ENCODE measurements at places on chromosomes 6 and 20. TPM values are rescaled to one million over a fixed set of nuclear protein-coding genes. Genes with fewer than 3 reads are reported as not detected.
A peak's percentile ranks its signal among the peaks of the same experiment; 100 is the strongest.

Gene HLA-DRB5
- total RNA-seq, result not detected

Gene C2
- 1.1 TPM for total RNA-seq

Gene RSPO3
- not detected for total RNA-seq

Gene BEND6
- total RNA-seq, result 1.3 TPM

Gene PACSIN1
- total RNA-seq, result 2.3 TPM

DNA sequence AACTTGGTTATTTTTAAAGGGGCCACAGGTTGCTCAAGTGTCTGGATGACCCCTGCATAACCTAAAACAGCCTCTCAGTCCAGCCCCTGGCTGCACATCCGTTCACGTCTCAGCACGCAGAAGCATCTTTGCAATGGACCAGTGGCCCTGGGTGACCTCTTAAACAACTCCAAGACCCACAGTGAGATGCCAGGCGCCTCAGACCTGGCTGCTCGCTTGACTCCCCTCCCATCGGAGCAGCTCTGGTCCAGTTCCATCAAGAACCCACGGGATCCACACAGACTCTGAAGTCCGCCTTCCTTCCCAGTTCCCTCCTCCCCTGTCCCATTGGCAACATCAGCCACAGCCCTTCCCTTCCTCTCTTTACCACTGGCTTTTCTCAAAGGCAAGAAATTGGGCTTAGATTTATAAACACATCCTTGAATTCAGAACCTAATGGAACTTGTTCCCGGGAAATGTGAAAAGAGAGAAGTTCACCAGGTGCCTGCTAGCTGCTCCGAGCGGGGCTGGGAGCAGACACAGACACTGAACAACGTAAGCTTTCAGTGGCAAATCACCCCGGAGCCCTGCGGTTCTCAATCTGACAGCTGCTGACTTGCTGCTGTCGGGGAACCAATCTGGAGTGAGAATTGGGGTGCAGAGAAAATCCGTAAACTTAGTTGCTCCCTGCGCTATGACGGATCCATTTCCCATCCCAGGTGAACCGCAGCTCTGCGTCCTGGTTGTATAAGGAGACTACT is 39.6 kb upstream of the MPC1 start:
- DNase-seq, result no peak

GRCh38 chr6:101626269-101626668 is 232.8 kb downstream of the GRIK2 start:
- DNase-seq, result no peak

DNA sequence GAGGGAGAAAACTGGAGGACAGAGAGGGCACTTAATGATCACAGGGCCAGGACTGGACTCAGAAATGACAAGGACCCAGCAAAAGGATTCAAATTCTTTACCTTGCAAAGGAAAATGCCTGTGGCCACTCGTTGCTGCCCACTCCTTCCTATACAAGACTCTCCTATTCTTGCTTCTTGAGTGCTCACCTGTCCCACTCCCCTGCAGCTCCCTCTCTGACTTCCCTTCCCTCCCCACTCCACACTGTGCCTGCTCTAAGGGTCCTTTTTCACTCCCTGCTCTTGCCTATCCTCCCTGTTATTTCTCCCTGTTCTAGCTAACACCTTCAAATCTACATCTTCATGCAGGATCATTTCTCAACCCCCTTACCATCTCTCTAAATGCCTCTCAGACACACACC is 56.1 kb downstream of the UNC5CL start:
- DNase-seq, result no peak

GRCh38 chr6:87340230-87340629 is 4.4 kb upstream of the C6orf163 start:
- no peak for DNase-seq

DNA sequence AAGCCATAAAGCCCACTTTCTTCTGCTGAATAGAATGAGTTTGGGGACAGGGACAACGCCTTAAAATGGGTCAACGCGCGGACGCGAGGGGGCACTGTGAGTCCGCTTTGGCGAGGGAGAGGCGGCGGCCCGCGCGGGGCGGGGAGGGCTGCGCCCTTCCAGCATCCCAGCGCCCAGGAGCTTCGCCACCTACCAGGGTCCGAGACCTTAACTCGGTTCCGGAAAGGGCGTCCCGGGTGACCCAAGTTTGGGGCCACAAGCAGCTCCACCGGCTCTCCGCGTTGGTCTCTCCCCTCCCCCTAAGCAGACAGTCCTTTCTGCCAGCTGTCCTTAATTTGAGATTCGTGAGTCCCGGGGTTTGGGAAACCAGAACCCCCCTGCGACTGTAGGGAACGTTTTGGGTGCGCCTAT is 1.8 kb upstream of the SAMD5 start:
- peak; percentile 64 for DNase-seq

GRCh38 chr6:107716688-107717089 is 107.4 kb downstream of the SCML4 start:
- peak; percentile 27 for DNase-seq

All from PC-3 (cell line).